ENCODE measurements at places on chromosomes 1 and 21.

DNA sequence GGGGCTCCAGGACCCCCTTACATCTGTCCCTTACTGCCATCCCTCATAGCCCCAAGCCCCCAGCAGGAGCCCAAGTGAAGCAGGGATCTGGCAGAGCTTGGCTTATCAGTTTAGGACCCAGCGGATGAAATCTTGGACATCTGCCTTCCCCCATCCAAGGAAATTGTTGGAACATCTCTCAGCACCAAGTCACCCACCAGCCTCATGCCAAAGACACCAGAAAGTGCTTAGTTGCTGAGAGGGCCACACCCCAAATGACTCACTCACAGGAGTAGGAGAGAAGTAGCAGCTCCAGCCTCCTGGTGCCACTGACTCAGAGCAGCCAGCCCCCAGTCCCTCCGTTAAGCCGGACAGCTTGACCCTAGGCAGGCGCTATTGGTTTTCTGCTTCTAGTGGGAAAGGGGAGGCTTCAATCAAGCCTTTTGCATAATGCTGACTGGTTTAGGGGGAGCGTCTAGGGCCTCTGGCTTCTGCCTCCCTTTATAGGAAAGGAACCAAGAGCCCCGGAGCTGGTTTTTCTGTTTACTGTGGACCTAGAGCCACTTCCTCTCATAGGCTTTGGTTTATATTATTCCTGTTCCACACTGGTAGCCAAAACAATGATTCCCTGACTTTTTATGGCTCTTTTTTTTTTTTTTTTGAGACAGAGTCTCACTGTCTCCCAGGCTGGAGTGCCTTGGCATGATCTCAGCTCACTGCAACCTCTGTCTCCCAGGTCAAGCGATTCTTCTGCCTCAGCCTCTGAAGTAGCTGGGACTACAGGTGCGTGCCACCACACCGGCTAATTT lies 114.2 kb upstream of the IPO9 start:
- peak; percentile 99 for DNase-seq

DNA sequence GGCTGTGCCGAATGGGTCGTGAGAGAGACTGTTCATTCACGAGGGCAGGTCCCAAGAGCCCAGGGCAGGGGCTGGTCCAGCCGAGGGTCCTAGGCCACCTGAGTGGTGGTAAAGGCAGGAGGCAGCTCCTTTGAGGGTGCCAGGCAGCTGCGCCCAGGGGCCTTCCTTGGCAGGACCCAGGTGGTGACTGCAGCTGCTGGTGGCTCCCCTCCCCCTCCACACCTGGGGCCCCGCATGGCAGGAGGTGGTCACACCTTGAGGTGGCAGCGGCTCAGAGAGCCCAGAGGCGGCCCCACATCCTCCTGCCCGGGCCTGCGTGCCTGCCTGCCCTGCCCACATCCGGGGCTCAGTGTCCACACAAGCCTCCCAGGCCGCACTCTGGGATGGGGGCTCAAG lies 9.8 kb upstream of the PLCH2 start:
- DNase-seq = no peak

- DNase-seq = no peak
Observed at GRCh38 chr1:185561629-185562028, 172.6 kb upstream of the HMCN1 start.

DNA sequence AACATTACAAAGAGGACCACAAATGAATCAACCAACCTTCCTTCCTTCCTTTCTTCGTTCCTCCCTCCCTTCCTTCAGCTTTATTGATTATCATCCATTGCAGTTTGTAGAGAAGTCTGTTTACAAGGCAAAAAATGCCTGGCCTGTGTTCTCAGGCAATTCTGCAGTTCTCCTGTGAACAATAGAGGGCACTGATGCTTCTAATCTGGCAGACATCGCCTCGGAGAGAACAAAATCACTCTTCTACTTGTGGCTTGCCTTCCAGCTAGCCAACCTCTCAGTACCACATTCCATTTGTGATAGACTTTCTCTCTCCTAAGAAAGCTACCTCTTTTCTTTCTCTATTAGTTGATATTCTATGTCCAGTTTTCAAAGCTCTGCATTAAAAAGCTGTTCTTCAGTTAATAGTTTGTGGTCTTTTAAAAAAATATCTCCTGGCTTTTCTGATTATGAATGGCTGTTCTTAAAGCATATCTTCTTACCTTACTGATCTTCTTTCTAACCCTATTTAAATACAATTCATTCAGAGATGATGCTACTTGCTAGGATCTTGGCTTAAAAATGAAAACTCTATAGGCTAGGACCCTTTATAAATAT lies 26.9 kb upstream of the ESRRG start:
- DNase-seq = no peak

DNA sequence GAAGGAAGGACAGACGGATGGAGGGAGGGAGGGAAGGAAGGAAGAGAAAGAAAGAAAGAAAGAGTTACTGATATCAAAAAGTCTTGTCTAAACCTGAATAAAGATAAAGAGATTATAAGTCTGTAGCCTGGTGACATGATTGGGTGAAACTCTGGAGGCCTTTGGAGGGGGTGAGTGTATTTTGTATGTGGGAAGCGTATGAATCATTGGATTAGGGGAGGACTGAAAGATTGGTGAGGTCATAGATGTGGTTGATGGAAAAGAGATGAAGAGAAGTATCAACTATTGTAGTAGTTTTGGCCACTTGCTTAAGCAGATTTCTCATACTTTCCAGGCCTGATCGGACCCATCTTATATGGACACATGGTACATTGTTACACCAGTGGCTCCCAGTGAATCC lies 11.5 kb upstream of the KCNJ6 start:
- no peak for DNase-seq

DNA sequence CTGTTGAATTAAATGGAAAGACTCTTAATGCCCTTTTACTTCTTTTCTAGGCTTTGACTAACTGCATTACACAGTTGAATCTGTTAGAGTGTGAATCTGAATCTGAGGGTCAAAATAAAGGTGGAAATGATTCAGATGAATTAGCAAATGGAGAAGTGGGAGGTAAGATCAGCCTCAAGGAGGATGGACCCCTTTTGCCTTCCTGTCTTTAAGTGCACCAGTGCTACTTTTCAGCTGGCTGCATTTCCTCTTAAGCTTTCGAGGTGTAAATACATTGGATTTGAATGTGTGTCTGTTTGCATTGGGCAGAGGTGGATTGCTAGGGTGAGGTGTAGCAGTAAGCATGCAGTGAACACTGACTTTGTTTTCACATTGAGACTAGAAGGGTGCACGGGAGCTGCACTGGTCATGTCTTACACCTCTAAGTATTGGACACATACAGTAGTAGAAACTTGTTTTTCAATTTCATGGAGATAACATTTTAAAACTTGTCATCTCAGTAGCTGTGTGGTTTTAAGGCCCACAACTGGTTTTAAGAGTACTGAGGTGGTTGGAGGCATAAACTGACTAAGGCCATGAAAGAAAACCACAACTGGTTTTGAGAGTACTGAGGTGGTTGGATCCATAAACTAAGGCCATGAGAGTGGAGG lies 35.4 kb downstream of the MIA3 start:
- DNase-seq = no peak

- DNase-seq = no peak
Observed at GRCh38 chr21:20649231-20649630, 349.0 kb upstream of the NCAM2 start.

DNA sequence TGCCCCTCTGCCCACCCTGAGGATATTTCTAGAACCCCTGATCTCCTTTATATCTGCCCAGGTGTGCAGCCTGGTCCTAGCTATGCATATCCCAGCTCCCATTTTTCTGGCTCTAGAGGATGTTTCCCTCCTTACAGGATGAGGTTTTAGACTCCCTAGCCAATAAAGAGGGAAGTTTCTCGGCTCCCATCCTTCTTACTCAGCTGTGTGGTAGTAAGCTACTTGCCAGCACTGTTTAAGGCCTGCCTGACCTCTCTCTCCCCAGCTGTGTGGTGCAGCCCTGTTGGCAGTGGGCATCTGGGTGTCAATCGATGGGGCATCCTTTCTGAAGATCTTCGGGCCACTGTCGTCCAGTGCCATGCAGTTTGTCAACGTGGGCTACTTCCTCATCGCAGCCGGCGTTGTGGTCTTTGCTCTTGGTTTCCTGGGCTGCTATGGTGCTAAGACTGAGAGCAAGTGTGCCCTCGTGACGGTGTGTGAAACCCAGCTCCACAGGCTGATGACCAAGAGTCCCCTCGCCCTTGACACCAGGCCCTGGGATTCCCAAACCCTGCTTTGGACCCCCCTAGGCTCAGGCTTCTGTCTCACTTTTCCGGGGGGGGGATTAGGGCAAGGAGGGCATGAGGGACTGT lies 7.8 kb upstream of the P3R3URF start:
- peak; percentile 57 for DNase-seq

DNA sequence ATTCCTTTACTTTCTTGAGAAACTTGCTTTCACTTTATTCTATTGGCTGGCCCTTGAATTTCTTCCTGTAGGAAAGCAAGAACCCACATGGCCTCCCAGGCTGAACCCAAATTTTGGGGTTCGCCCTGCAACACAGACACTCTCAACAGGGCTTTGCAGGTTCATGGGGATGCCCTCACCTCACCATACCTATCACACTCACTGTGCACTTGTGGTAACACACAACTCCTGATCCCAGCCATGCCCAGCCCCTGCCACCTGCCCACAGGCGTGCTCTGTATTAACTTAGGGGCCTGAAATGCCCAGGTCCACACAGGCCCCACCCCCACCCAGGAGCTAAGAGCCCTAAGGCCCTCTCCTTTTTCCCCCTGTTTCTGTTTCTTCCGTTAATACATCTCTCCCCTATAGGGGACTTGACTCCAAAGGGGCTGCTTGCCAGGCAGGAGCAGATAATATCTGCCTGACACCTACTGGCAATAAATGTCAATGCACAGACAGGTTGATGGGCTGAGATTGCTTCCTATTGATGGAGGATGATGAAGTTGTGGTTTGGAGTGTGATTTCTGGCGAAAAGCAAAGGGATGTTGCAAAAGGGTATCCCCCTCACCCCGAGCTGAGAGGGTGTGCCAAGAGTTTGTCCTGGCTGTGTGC lies 171.5 kb downstream of the AJAP1 start:
- no peak for DNase-seq

DNA sequence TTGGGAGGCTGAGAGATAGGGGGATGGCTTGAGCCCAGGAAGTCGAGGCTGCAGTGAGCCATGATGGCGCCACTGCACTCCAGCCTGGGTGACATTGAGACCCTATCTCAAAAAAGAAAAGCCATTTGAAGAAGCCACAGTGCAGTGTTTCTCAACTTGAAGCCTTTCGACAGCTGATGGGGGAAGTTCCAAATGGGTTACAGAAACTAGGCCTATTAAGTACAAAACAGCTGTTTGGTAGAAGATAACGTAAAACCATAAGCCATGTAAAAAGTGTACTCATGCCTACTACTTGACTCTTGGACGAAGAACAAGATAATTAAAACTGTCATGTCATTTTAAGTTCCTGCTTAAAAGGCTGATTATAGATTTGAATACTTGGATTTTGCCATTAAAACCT lies 16.6 kb downstream of the COPA start:
- DNase-seq = no peak

GRCh38 chr1:242008826-242009495 lies 10.1 kb upstream of the MAP1LC3C start:
- no peak for DNase-seq

DNA sequence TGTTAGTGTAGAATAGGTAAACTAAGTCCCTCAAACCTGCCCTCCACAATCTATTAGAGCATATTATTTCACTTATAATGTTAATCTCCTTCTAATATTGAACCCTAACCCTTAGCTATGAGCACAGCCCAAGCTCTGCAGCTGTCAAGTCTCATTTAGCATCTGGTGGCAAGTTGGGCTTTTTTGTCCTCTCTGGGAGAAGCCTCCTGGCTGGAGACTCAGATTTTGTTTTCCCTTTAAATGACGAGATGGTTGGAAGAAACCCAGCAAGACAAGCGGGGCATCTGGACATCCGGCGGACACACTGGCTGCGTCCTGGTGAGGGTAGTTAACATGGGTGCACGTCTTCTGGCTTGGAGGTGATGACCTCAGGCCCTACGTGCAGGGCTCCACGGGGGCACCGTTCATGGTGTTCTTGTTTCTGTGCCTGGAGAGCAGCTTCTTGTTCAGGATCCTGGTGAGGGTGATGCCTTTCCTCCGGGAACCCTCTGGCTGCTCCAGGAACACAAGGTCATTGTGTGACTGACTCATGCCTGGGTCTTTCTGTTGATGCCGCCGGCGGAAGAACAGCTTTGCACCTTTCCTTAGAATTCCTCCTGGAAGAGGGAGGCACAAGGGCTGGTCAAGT lies 9.7 kb upstream of the PRDM15 start:
- DNase-seq = no peak

- DNase-seq = no peak
Observed at GRCh38 chr21:17372200-17372599, 140.6 kb upstream of the CXADR start.

- no peak for DNase-seq
Observed at GRCh38 chr1:156862997-156863599, 2.4 kb downstream of the NTRK1 start.

GRCh38 chr1:223741861-223742260 lies 29.5 kb downstream of the CAPN2 start:
- no peak for DNase-seq

All from inflammatory macrophage treated with lipopolysaccharide for 4 hours (primary cell).